ENCODE measurements at places on chromosomes 7 and 10. TPM values are rescaled to one million over a fixed set of nuclear protein-coding genes. Genes with fewer than 3 reads are reported as not detected.

Gene SPDYE2
- total RNA-seq: not detected

Gene PKD2L1
- total RNA-seq: not detected

Gene ELOVL3
- not detected for total RNA-seq

Gene OR2A42
- total RNA-seq: not detected

Gene ZNF467
- 13.3 TPM for total RNA-seq

Gene ABCB1
- 2.9 TPM for total RNA-seq

DNA sequence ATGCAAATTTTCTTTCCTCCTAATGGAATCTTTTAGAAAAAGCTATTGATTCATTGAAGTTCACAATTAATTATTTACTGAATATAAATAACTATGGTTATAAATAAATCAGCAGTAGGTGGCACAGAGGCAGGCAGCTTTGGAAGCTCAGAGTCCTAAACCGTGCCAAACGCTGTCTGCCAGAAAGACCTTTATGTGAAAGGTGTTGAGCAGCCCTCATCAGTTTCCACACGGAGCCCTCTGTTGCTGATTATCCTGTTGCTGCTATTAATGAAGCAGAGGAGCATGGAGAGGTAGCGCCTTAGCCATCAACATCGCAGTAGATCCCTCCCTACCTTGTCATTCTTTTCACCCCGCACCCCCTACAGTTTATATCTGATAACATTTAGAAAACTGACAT, 51.0 kb downstream of the RTKN2 start:
- H3K4me1 ChIP-seq: no peaks in the 10 kb centered on the region
- H3K36me3 ChIP-seq: no peaks in the 10 kb centered on the region
- H3K27me3 ChIP-seq: no peaks in the 10 kb centered on the region
- no peak for DNase-seq
- H3K27ac ChIP-seq: no peak overlapping the region

DNA sequence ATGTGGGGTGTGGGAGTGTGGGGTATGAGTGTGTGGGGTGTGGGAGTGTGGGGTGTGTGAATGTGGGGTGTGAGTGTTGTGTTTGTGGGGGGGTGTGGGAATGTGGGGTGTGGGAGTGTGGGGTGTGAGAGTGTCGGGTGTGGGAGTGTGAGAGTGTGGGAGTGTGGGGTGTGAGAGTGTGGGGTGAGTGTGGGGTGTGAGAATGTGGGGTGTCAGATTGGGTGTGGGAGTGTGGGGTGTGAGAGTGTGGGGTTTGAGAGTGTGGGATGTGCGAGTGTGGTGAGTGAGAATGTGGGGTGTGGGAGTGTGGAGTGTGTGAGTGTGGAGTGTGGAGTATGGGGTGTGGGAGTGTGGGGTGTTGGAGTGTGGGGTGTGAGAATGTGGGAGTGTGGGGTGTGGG, 50.1 kb upstream of the EN2 start:
- H3K27ac ChIP-seq: no peak overlapping the region
- no peaks in the 10 kb centered on the region for H3K36me3 ChIP-seq
- DNase-seq: no peak
- no peaks in the 10 kb centered on the region for H3K4me1 ChIP-seq
- H3K27me3 ChIP-seq: no peaks in the 10 kb centered on the region
- H3K4me3 ChIP-seq: no peak overlapping the region

GRCh38 chr10:13717571-13717935, 130.8 kb downstream of the PRPF18 start:
- H3K36me3 ChIP-seq: no peaks in the 10 kb centered on the region
- no peak for DNase-seq
- peaks cover 27% of the 10 kb centered on the region for H3K4me1 ChIP-seq

- DNase-seq: no peak
- peaks cover 5% of the 10 kb centered on the region for H3K36me3 ChIP-seq
- peaks cover 4% of the 10 kb centered on the region for H3K4me1 ChIP-seq
- H3K27me3 ChIP-seq: no peaks in the 10 kb centered on the region
- no peak overlapping the region for H3K27ac ChIP-seq
- H3K4me3 ChIP-seq: no peak overlapping the region
These were observed 27.3 kb downstream of the HERC4 start for GRCh38 chr10:68047554-68048327.

DNA sequence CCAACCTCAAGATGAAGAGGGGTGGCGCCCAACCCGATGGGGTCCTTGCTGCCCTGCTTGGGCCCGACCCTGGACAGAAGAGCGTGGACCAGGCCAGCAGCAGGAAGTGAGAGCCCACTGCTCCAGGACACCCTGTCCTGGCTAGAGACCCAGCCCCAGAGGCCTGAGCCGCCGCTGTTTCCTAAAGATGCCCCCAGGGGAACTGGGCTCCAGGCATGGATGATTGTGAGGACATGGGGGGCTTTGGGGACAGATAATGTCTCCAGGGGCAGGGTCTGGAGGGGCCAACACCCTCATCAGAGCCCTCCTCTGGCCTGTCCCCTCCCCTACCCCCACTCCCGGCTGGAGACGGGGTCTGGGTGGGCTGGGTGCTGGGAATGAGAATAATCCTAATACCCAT, 71.7 kb downstream of the MYL10 start:
- H3K4me3 ChIP-seq: no peak overlapping the region
- H3K36me3 ChIP-seq: no peaks in the 10 kb centered on the region
- DNase-seq: peak; percentile 34
- no peaks in the 10 kb centered on the region for H3K27me3 ChIP-seq
- H3K27ac ChIP-seq: no peak overlapping the region
- H3K4me1 ChIP-seq: no peaks in the 10 kb centered on the region

DNA sequence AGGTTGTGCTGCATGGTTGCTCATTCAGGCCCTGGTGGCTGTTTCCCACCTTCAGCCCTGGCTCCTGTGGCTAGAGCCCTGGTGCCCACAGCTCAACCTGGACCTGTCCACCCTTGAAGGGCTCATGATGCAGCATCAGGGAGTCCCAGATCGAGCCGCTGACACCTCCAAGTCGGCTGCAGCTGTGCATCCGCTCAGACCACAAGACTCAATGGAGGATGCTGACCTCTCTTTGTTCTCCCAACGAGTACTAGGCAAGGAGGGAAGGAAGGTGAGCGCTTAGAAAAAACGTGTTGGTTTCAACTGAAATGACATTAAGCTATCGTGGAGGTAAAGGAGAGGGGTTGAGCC, 9.5 kb upstream of the C10orf95 start:
- no peaks in the 10 kb centered on the region for H3K36me3 ChIP-seq
- peak overlapping the region; percentile 66 for H3K4me3 ChIP-seq
- H3K4me1 ChIP-seq: peaks cover 7% of the 10 kb centered on the region
- no peak for DNase-seq
- H3K27me3 ChIP-seq: no peaks in the 10 kb centered on the region

DNA sequence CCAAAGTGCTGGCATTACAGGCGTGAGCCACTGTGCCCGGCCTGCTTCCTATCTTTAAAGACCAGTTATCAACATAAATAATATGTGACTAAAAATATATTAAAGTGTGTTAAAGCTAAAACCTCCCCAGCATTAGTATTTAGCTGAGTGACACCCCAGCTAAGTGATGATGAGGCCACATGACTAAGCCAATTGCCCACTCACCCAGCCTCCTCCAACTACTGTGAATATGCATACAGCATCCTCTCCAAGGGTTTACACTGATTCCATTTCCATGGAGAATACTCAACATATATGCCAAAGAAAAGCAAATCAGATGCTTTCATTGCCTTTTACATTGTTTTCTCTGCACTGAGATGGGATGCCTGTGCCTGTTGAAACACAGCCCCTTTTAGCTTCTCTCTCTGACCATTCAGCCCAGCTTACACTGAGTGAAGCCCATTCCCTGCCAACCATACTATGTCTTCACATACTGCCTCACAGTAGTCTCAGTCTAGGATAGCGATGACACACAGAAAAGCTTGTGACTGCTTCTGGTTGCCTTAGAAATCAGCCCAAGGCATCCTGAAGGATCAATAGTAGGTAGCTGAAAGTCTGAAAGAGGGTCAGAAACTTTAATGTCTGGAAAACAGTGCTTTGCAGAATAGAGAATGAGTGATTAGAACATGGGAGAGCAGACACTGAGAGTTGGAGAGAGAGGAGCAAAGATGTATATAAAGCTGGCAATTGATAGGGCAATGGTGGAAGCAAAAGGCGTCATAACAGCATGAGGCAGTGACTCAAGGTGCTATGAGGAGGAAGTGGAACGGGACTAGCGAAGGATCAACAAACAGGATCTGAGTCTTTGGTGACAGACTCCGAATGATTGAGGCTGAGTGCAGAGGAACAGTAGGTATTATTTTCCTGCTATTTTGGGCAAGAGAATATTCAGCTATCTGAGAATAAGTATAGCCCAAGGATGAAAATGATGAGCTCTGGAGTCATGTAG, 19.8 kb upstream of the ATE1 start:
- no peak overlapping the region for H3K4me3 ChIP-seq
- no peaks in the 10 kb centered on the region for H3K36me3 ChIP-seq
- no peaks in the 10 kb centered on the region for H3K27me3 ChIP-seq
- H3K4me1 ChIP-seq: no peaks in the 10 kb centered on the region
- DNase-seq: no peak

DNA sequence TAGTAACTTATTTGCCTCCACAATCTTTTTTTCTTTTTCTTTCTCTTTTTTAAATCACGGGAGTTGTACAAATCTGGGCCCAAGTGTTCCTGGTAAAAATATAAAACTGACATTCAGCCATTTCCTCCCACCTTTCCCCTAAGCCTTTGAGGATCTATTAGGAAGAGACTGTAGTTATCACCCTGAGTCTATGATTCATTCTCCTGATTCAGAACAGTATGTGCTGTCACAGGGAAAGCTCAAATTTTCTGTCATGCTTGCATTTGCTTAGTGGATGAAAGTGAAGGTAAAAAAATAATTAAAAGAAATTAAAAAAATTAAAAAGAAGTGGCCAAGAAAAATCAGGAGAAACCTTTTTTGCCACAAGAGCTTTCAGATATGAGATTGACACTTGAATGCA, 71.7 kb downstream of the KIF20B start:
- DNase-seq: no peak
- H3K27me3 ChIP-seq: no peaks in the 10 kb centered on the region
- no peaks in the 10 kb centered on the region for H3K4me1 ChIP-seq
- no peak overlapping the region for H3K27ac ChIP-seq
- H3K4me3 ChIP-seq: no peak overlapping the region

GRCh38 chr10:64859911-64860310, 1338.7 kb downstream of the REEP3 start:
- H3K4me3 ChIP-seq: no peak overlapping the region
- H3K27me3 ChIP-seq: no peaks in the 10 kb centered on the region
- H3K36me3 ChIP-seq: no peaks in the 10 kb centered on the region
- H3K4me1 ChIP-seq: no peaks in the 10 kb centered on the region

DNA sequence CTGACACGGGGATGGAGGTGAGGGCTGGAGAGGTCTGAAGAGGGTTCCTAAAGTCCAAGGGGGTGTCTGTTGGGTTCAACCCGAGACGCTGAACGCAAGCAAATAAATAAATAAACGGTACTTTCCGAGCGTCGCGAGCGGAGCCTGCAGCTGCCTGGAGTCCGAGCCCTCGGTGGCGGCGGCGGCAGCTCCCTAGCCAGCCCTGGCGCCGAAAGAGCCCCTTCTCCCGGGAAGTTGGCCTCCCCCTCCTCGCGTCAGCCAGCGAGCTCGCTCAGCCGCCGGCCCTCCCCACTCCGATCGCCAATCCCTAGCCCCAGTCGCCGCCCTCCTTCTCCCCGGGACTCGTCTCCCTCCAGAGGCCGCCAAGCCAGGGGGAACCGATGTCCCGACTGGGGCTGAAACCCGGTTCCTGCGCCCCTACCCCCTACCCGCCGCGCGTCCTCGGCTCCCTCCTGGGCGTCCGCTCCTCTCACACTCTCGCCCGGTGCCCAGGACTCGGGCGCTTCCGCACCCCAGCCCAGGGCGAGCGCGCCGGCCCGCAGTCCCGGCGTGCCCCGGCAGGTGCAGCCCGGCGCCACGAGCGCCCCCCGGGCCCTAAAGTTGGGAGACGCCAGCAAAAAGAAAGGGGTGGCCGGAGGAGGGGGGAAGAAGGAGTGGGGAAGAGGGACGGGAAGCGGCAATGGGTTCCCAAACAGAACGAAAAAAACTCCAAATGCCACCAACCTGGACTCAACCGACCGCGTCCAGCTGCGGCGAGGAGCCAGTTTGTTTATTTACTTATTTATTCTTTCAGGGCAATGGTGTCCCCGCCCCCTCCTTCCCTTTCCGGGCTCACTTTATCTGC, at the start of gene GFRA1:
TSS of gene GFRA1 (minus strand) at position 767 of the 844 bp plus-strand sequence. CDS start 1,177 bp downstream, outside the sequence.
- H3K4me3 ChIP-seq: peak within 1 kb of the TSS; percentile 57
- H3K27ac ChIP-seq: peak within 1 kb of the TSS; percentile 76
- no peaks in the 10 kb centered on the region for H3K27me3 ChIP-seq
- H3K36me3 ChIP-seq: no peaks in the 10 kb centered on the region
- H3K4me1 ChIP-seq: peaks cover 24% of the 10 kb centered on the region

- DNase-seq: no peak
- no peak overlapping the region for H3K4me3 ChIP-seq
- no peaks in the 10 kb centered on the region for H3K36me3 ChIP-seq
- peaks cover 12% of the 10 kb centered on the region for H3K4me1 ChIP-seq
- no peaks in the 10 kb centered on the region for H3K27me3 ChIP-seq
These were observed 31.0 kb downstream of the ZNF775 start for GRCh38 chr7:150410131-150410530.

DNA sequence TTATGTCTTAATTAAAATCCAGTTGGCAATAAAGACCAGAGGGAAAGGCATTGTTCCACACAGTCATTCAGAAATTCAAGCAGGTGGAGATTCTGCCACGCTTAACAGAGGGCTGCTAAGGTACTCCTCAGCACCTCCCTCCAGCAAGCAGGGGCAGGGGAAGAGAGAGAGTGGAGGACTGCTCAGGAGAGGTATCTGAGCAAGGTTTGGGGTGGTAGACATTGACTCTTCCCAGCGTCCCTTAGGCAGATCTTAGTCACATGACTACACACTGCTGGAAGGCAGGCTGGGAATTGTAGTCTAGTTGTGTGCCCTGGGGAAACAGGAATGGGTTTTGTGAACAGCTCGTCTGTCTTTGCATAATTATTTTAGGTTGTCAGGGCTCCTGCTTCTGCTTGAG, 181.6 kb downstream of the NPSR1 start:
- H3K27me3 ChIP-seq: no peaks in the 10 kb centered on the region
- no peak overlapping the region for H3K4me3 ChIP-seq
- H3K36me3 ChIP-seq: no peaks in the 10 kb centered on the region
- no peak overlapping the region for H3K27ac ChIP-seq
- peak; percentile 25 for DNase-seq

- peak overlapping the region; percentile 35 for H3K4me3 ChIP-seq
- DNase-seq: no peak
- H3K36me3 ChIP-seq: no peaks in the 10 kb centered on the region
- H3K4me1 ChIP-seq: no peaks in the 10 kb centered on the region
- H3K27ac ChIP-seq: peak overlapping the region; percentile 33
These were observed 634 bp upstream of the HDAC9 start for GRCh38 chr7:18494821-18495408.

Measured in vagina (tissue), 2 donors.